ENCODE measurements at places on chromosomes 11 and 22. TPM values are rescaled to one million over a fixed set of nuclear protein-coding genes. Genes with fewer than 3 reads are reported as not detected.

The PGR gene
- total RNA-seq: not detected

The CCDC73 gene
- total RNA-seq: 0.04 TPM

The SNX32 gene
- not detected for total RNA-seq

The OR52H1 gene
- total RNA-seq: not detected

The HORMAD2 gene
- total RNA-seq: not detected

The MMP12 gene
- total RNA-seq: not detected

The MYOD1 gene
- not detected for total RNA-seq

The P4HA3 gene
- 49.8 TPM for total RNA-seq

The SYNGR1 gene
- 12.3 TPM for total RNA-seq

The TEX54 gene
- total RNA-seq: not detected

The TTC17 gene
- total RNA-seq: 28.4 TPM

The AIFM3 gene
- total RNA-seq: 4.5 TPM

The NCF4 gene
- total RNA-seq: not detected

The NPTXR gene
- 15.1 TPM for total RNA-seq

The CLDN5 gene
- not detected for total RNA-seq

The BIK gene
- 1.1 TPM for total RNA-seq

The HEPHL1 gene
- total RNA-seq: not detected

The SPECC1L gene
- total RNA-seq: 16.8 TPM

The TRPM5 gene
- not detected for total RNA-seq

The KRTAP5-8 gene
- total RNA-seq: not detected

The EMID1 gene
- total RNA-seq: not detected

The ROM1 gene
- total RNA-seq: 4.8 TPM

The OR51B5 gene
- 0.47 TPM for total RNA-seq

The SLC35F2 gene
- total RNA-seq: 45.4 TPM

The POU2AF2 gene
- not detected for total RNA-seq

The OR4C13 gene
- total RNA-seq: not detected

The USP2 gene
- total RNA-seq: 0.42 TPM

The LINC01488 gene
- not detected for total RNA-seq

The OR5M3 gene
- total RNA-seq: not detected

The KRTAP5-7 gene
- total RNA-seq: not detected

The BAIAP2L2 gene
- total RNA-seq: 5.9 TPM

The IRAG1 gene
- total RNA-seq: not detected

The KDM4E gene
- total RNA-seq: not detected

The TNNI2 gene
- not detected for total RNA-seq

The KRTAP5-10 gene
- total RNA-seq: not detected

The H19 gene
- 12.4 TPM for total RNA-seq

The UBQLN3 gene
- not detected for total RNA-seq

The MMP7 gene
- total RNA-seq: 22.8 TPM

The STARD10 gene
- 21.0 TPM for total RNA-seq

The SLC15A3 gene
- total RNA-seq: not detected
